Stimulated activated CD4-positive, alpha-beta T cell treated with anti-CD3 and anti-CD28 coated beads, Interleukin-12 subunit alpha, Interleukin-12 subunit beta, amount 100 ng/mL, for 48 hours (primary cell): ENCODE measurements at places on chromosomes 1 and 21.
A peak's percentile ranks its signal among the peaks of the same experiment; 100 is the strongest.

- no peak for DNase-seq
These were observed 123.0 kb downstream of the LYPLAL1 start for GRCh38 chr1:219296430-219297355.

DNA sequence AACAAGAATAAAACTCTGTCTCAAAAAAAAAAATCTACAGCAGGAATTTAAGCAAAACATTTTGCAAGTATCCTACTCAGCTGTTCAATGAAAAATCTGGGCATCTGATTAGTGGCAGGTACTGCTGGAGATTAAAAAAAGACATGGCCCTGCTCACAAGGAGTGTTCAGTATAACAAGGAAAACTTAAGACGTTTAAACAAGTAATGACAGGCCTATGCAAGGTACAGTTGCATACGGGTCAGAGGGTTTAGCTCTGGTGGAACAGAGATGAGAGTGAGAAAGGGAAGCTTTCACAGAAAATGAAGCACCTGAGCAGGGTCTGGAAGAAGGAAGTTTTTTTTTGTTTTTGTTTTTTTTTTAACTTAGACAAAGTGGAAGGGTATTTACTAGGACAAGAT, 23.0 kb downstream of the SNRNP40 start:
- DNase-seq = no peak

GRCh38 chr1:171877701-171878100, 36.4 kb downstream of the DNM3 start:
- no peak for DNase-seq

DNA sequence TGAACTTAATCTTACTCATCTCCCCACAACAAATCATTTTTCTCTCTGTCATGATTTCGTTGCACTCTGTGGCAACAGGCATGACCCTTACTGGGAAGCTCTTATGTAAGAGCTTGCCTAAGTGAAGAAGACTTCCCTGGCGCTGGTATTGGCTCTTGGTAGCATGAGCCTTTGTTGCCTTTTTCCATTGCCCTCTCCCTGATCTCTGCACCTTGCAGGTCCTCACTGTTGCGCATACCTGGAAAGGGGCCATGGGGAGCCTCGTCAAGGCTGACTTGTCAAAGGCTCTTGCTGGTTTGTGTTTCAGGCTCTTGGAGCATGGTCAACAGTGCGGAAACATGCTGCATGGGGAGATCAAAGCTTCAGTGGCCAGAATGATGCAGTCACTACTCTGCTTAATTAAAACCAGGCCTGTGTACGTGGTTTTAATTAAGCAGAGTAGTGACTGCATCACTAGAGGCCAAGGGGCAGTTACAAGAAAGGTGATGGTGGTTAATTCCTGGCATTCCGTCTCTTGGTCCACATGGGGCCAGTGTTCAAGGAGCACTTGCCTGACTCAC, 141.3 kb downstream of the SPATA46 start:
- no peak for DNase-seq

GRCh38 chr1:22606161-22606560, 30.3 kb upstream of the C1QA start:
- no peak for DNase-seq

- no peak for DNase-seq
These were observed 7.5 kb downstream of the RNF220 start for GRCh38 chr1:44412601-44413000.

DNA sequence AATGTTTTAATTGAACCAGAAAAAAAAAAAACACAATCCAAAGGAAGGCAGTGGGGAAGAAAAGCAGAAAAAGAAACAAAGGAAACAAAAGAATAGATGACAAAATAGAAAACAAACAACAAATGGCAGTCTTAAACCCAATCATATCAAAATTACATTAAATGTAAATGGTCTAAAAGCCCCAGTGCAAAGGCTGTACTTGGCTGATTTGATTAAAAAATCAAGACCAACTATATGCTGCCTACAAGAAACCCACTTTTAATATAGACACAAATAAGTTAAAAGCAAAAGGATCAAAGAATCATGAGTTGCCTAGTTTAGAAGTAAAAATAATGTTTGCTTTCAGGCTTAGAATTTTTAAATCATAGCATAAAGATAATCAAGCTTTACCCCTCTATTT, 19.8 kb upstream of the C1orf115 start:
- DNase-seq = no peak

- no peak for DNase-seq
These were observed 3.6 kb downstream of the UBXN11 start for GRCh38 chr1:26302733-26303405.

DNA sequence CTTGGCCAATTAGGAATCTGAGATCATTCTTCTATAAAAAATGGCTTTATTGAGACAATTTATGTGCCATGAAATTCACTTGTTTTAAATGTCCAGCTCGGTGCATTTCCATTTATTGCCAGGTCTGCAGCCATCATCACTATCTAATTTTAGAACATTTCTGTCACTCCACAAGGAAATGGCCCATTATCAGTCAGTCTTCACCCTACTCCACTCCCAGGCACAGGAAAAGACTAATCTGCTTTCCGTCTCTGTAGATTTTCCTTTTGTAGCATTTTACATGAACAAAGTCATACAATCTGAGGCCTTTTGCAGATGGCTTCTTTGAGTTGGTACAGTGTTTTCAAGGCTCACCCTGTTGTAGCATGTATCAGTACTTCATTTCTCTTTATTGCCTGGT, 27.2 kb downstream of the KIF26B start:
- DNase-seq = no peak

DNA sequence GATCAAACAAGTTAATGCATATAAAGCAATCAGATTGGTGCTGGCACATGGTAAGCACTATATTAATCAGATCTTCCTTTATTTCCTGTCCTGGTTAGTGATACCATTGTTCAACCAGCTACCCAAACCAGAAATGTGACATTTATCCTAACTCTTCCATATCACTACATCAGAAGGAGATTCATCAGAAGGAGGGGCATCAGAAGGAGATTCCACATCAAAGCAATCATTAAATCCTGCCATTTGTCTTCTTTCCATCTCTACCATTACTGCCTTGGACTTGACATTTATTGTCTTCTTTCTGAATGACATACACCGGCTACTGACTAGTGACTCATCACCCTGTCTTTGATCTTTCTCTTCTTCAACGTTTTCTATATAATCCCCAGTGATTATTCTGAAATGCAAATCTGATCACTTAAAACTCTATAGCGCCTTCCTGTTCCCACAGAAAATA, 75.0 kb downstream of the DNM3 start:
- no peak for DNase-seq

- no peak for DNase-seq
These were observed 8.9 kb downstream of the NIBAN1 start for GRCh38 chr1:184965439-184965838.

DNA sequence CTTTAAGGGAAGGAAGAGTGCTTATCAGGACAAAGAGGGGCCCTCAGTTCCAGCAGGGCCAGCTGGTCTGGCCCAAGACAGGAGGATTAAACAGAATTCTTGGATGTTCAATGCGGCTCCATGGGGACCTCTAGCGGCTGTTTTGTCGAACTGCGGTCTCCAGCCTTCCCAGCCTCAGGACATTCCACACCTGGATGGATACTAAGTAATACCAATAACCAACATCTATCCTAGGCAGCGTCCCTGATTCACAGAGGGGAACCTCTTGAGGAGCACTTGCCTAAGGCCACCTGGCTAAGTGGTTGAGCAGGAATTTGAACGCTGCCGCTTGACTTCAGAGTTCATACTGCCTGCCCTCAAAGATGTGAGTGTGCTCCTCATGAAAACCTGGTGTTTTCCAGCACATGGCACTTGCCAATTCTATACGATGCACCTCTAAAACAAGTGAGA, 15.5 kb upstream of the CD247 start:
- DNase-seq = peak; percentile 41

DNA sequence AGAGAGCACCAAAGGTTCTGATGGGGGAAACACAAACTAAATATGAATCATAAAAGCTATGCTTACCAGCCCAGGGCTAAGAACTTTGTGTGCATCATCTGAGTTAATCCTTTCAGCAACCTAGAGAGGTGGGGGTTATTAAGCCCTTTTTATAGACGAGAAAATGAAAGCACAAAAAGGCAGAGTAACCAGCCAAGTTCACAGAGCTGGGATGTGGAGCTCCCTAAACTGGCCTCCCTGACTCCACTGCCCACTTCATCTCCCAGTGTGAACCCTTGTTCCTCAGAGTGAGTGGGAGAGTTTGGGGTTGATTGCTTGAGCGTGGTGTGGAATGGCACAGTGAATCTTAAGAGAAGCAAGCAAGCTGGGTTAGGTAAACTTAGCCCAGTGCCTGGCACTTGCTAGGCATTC, 10.8 kb upstream of the BCAR3 start:
- DNase-seq = no peak
